Thyroid gland (tissue), 4 donors: ENCODE measurements at places on chromosomes 1 and 21. TPM values are rescaled to one million over a fixed set of nuclear protein-coding genes. Genes with fewer than 3 reads are reported as not detected.

Gene KCNA3
- 3.8 TPM for total RNA-seq

Gene FCRL5
- not detected for total RNA-seq

Gene SPRR4
- total RNA-seq = not detected

Gene C2CD2
- total RNA-seq = 12.7 TPM

Gene MSH4
- not detected for total RNA-seq

Gene KRTAP11-1
- total RNA-seq = not detected

Gene G0S2
- total RNA-seq = 43.7 TPM

Gene NOS1AP
- total RNA-seq = 0.63 TPM

Gene VHLL
- not detected for total RNA-seq

Gene S100A7A
- total RNA-seq = not detected

Gene HPCAL4
- total RNA-seq = 0.83 TPM

Gene C1orf87
- not detected for total RNA-seq

Gene CADM3
- total RNA-seq = 4.8 TPM

Gene COL8A2
- total RNA-seq = 10.0 TPM

Gene FAM72B
- 0.42 TPM for total RNA-seq

Gene KIAA1614
- total RNA-seq = 9.9 TPM

Gene TMEM51
- total RNA-seq = 12.0 TPM

Gene NR5A2
- 8.2 TPM for total RNA-seq

Gene CENPL
- total RNA-seq = 5.3 TPM

Gene TSPEAR
- 0.21 TPM for total RNA-seq

Gene EXO1
- total RNA-seq = 0.94 TPM

Gene TNFAIP8L2
- total RNA-seq = 2.4 TPM

Gene BSND
- total RNA-seq = not detected

Gene SIK1
- 1.0 TPM for total RNA-seq

Gene AP4B1
- 13.3 TPM for total RNA-seq

Gene OPRD1
- total RNA-seq = not detected

Gene ADAM15
- 71.8 TPM for total RNA-seq

Gene CD1C
- total RNA-seq = not detected

Gene PDZK1IP1
- total RNA-seq = not detected

Gene SLC35D1
- total RNA-seq = 17.6 TPM

Gene GREM2
- 1.2 TPM for total RNA-seq

Gene GFI1
- 0.49 TPM for total RNA-seq

Gene SPRR2G
- not detected for total RNA-seq

Gene KDF1
- 13.2 TPM for total RNA-seq

Gene TMEM125
- 121 TPM for total RNA-seq

Gene FCGR2B
- total RNA-seq = 10.6 TPM

Gene IL12RB2
- total RNA-seq = 0.98 TPM

Gene CLDN17
- not detected for total RNA-seq

Gene MPZL1
- 70.2 TPM for total RNA-seq

Gene FCRL1
- total RNA-seq = not detected

Gene CELA2A
- total RNA-seq = not detected

Gene SLAMF8
- total RNA-seq = 1.6 TPM

Gene FAM72D
- total RNA-seq = not detected

Gene DMBX1
- not detected for total RNA-seq

Gene LIPI
- total RNA-seq = not detected

Gene A3GALT2
- not detected for total RNA-seq
